ENCODE measurements at places on chromosomes 4 and X.
A peak's percentile ranks its signal among the peaks of the same experiment; 100 is the strongest.

DNA sequence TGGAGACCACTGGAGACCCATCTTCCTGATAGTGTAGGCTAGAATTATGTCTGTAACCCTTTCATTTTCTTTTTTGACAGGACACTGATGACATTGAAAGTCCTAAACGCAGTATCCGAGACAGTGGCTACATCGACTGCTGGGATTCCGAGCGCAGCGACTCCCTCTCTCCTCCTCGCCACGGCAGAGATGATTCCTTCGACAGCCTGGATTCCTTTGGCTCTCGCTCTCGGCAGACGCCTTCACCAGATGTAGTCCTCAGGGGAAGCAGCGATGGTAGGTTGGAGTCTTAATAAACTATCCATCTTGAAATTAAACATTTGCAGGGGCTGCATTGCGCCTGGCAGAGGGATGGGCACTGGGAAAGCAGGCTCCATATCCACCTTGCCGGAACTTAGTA is 75.4 kb downstream of the LIMCH1 start:
- DNase-seq: no peak

DNA sequence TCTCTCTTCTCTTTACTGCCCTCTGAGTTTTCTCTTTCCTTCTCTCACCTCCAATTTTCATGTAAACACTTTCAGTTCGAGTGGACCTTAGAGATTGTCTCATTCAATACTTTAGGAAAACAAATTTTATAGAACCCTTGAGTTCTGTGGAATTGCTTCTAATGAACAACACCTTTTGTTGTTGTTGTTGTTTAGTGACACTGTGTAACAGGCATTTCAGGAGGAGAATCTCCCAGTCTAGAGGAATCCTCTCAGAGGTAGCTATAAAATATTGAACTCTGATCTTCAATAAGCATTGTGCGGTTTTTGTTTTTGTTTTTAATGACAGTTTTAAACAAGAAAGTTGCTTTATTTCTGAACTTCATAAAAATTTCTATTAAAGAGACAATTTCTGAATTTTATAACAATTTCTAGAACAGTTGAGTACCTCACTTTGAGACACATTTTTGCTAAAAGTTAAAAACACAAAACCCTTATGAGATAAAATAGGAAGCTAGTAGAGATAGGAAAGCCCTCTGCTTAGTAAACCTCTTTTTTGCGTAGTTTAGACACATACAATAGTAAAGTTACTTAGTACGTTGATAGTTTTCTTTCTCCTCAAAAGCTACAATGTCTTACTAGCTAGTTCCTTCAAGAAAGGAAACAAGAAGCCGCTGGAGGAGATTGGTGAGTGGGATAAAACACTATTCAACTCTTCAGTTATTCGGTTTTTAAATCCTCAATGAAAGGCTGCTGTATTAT is 38.8 kb downstream of the CLCN3 start:
- DNase-seq: no peak

DNA sequence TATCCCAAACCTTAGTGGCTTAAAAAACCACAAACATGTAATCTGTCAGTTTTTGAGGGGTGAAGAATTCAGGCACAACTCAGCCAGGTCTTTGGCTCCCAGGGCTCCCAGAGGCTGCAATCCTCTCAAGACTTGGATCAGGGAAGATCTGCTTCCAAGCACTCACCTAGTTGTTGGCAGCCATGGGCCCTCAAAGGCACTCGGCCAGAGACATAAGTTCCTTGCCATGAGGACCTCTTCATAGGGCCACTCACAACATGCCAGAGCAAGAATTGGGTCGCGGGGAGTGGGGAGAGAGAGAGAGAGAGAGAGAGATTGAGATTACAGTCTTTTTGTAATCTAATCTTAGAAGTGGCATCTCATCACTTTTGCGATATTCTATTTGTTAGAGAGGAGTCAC is 77.1 kb upstream of the TBC1D9 start:
- DNase-seq: no peak

DNA sequence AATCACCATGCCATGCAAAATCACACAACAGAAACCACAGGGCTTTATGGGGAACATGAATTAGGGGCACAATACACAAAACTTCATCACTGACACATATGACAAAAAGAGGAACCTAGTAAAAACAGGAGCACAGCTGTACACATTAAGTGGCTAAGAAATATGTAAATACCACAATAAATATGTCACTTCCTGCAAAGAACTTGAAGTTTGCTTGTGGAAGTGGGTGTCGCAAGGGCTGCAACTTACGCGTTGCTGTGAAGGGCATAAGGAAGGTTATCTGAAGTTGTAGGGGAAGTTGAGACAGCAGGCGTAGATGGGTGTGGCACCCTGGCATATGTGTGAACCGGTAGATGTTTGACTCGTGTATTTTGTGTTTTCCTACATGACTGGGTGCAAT is 42.4 kb downstream of the CLCN4 start:
- no peak for DNase-seq

DNA sequence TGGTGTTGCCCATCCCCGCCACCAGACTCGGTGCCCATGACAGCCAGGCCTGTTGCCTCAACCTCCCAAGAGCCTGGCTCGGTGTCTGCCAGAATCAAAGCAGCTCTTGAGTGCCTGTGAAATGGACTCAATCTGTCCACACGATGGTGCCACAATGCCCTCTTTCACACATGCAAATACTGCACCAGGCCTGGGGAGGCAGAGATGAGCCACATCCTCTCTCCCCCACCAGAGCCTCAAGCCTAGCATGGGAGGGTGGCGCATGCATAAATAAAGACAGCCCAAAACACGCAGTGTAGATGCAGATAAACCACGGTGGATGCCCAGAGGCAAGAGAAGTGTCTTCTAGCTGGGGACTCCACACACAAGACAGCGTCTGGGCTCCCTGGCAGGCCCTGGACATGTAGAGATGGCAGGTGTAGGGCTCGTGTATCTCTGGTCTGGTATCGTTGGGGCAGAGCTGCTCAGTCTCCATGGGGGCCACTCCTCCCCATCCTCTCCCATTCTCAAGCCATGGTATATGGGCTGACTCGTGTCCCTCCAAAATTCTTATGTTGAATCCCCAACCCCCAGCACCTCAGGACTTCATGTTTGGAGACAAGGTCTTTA is 65.6 kb downstream of the JAKMIP1 start:
- DNase-seq: peak; percentile 2

DNA sequence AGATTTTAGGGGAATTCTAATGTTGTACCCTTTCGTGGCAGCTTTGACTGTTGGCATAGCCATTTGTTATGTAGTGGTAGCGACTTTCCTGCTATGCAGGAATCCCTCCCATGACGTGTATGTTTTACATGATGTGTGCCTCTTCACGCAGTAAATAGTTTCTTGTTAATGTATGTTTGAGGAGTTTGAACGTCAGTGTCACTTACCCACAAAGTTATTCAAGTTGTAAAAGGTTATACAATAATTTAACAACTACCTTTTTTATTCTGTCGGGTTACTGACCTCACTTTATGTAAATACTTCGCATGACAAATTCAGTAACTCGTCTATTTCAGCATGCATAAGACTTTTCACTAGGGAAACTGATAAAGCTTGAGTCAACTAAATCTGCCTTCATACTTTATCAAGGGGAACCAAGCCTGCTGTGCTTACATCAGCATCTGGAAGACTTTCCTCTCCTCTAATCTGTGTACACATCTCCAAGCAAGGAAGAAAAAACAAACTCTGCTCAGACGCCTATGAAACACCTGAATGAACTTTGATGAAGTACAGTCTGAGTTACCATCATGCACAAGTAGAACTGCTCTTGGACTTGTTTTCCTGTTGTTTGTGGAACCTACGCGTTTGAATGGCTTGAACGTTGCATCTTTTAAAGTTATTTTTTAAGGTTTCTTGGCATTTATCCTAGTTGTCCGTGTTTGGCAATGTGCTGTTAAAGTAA is 61.2 kb downstream of the SLC9A6 start:
- no peak for DNase-seq

GRCh38 chrX:40022421-40022820 is 75.3 kb downstream of the BCOR start:
- no peak for DNase-seq

- DNase-seq: no peak
These were observed 46.1 kb downstream of the MBNL3 start for GRCh38 chrX:132442691-132443090.

- no peak for DNase-seq
These were observed 8.2 kb downstream of the KLHL4 start for GRCh38 chrX:87525771-87526229.

DNA sequence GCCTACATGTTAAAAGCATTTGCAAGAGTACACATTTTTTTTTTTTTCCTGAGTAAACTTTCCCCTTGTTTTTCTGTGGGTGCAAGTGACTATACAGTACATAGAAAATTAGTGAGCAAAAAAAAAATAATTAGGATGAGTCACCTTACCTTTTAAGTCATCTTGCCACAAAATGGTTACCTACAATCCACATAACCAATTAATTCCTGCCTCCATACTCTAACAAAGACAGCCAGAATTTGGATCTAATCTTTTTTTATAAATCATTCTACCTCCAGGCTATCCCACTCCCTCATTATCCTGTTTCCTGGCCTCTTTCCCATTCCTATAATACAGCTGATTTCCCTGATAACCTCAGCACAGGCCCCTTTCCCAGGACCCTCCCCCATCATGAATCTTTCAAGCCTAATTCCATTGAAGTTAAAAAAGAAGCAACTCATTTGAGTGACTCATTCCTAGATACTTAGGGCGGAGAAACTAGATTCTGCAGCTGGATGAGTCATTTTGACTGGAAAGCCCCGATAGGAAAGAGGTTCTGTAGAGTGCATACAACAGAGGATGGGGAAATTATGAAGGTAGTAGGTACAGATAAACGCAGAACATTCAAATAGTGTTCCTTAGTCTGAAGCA is 128.2 kb downstream of the C4orf51 start:
- DNase-seq: no peak

DNA sequence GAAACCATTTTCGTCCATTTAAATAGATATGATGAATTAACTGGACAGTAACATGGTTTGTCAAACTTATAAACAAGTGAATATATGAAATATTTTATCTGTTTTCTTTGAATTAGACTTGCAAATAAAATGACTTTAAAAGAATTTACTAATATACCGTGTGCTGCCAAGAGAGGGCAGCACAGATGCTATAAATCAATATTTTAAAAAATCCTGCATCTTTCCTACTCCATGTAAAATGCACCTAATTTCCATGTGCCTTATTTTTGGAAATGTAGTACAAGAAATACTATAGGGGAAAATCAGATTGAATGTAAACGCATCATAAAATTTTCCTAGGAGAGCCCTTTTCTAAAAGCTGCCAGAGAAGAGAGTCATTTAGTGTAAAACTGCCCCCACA is 62.2 kb downstream of the PRKX start:
- DNase-seq: no peak

GRCh38 chr4:41881981-41882624 is 53.1 kb upstream of the TMEM33 start:
- no peak for DNase-seq

GRCh38 chrX:45633419-45633818 is 432.7 kb upstream of the DIPK2B start:
- no peak for DNase-seq

- no peak for DNase-seq
These were observed 23.1 kb upstream of the CAMK2D start for GRCh38 chr4:113784497-113785250.

- DNase-seq: no peak
These were observed 115.6 kb upstream of the NKX1-1 start for GRCh38 chr4:1521821-1522361.

DNA sequence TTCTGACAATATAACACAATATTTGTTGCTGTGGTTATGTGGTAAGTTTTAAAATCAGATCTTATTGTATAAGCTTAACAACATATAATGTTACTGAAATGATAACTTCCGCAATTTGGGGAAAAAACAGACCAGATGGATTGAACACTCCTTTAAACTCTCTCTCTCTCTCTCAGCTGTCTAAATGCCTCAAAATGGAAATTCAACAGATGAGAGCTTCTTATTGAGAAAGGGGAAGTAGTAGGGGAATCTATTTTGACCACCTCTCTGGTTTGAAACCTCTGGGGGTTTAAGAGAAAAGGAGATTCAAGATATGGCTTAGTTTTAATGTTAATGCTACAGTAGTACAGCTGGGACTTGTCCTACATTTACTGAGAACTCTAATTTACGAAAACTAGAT is 40.3 kb downstream of the DMD start:
- DNase-seq: no peak

DNA sequence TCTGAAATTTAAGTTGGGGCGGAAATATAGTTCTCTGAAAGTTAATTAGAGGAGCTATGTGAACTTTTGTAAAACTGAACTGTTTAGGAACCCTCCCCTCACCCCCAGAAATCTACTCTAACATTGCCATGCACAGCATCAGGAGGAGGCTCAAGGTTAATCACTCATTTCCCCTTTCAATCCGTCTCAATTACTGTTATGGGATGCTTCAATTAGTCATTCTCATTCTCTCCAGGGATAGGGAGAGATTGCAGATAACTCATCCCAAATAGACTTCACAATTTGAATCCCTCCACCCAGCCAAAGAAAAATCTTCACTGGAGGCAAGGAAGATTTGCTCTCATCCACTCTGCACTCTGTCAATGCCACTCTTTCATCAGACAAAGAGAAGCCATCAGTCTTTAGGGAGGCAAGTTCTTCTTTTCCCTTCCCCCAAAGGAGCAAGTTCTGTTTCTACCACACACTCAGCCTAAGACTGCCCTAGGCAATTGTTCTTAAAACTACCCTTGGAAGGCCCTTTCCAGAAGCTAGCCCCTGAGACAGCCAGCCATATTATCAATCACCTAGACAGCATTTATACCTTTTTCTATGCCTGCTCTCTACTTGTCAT is 140.4 kb downstream of the SLC10A7 start:
- DNase-seq: no peak

- DNase-seq: no peak
These were observed 116.6 kb downstream of the IRF2 start for GRCh38 chr4:184357772-184358171.

DNA sequence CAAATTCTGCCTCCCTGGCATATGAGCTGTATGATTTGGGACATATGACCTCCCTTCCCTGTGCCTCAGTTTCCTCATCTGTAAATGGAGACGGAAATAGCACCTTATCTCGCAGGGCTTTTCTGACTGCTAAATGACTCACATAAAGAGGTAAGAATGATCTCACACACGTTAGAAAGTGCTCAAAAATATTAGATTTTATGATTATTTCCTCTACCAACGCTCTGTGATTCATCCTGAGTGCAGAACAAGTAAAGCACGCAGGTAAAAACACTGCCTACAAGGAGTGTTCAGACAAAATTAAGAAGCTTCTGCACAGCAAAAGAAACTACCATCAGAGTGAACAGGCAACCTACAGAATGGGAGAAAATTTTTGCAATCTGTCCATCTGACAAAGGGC is 21.1 kb downstream of the ACSL1 start:
- no peak for DNase-seq

DNA sequence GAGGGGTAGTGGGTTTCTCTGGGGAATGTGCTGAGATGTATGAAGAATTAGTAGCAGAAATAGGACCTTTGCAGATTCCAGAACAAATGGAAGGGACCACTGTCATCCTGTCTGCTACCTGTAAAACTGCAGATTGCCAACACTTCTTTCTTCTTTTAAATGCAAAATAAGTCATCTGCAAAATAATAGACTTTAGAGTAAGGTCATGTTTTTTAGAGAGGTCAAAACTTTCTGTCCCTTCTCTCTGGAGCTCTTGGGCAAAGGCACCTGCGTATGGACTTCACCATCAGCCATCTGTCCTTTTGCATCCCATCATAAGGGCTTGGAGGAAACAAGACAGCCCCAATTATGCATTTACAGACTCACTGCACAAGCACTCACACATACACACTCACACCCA is 121.1 kb upstream of the PPARGC1A start:
- no peak for DNase-seq

All from stimulated activated CD4-positive, alpha-beta T cell treated with anti-CD3 and anti-CD28 coated beads, Interleukin-12 subunit alpha, Interleukin-12 subunit beta, amount 100 ng/mL, for 48 hours (primary cell).